Transverse colon (tissue), 4 donors: ENCODE measurements at places on chromosomes 13 and 19.

DNA sequence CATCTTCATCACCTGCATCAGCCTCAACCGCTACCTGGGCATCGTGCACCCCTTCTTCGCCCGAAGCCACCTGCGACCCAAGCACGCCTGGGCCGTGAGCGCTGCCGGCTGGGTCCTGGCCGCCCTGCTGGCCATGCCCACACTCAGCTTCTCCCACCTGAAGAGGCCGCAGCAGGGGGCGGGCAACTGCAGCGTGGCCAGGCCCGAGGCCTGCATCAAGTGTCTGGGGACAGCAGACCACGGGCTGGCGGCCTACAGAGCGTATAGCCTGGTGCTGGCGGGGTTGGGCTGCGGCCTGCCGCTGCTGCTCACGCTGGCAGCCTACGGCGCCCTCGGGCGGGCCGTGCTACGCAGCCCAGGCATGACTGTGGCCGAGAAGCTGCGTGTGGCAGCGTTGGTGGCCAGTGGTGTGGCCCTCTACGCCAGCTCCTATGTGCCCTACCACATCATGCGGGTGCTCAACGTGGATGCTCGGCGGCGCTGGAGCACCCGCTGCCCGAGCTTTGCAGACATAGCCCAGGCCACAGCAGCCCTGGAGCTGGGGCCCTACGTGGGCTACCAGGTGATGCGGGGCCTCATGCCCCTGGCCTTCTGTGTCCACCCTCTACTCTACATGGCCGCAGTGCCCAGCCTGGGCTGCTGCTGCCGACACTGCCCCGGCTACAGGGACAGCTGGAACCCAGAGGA, 2.6 kb downstream of the P2RY11 start:
- DNase-seq = no peak

GRCh38 chr19:37869766-37870340, 36.5 kb downstream of the WDR87 start:
- no peak for DNase-seq

DNA sequence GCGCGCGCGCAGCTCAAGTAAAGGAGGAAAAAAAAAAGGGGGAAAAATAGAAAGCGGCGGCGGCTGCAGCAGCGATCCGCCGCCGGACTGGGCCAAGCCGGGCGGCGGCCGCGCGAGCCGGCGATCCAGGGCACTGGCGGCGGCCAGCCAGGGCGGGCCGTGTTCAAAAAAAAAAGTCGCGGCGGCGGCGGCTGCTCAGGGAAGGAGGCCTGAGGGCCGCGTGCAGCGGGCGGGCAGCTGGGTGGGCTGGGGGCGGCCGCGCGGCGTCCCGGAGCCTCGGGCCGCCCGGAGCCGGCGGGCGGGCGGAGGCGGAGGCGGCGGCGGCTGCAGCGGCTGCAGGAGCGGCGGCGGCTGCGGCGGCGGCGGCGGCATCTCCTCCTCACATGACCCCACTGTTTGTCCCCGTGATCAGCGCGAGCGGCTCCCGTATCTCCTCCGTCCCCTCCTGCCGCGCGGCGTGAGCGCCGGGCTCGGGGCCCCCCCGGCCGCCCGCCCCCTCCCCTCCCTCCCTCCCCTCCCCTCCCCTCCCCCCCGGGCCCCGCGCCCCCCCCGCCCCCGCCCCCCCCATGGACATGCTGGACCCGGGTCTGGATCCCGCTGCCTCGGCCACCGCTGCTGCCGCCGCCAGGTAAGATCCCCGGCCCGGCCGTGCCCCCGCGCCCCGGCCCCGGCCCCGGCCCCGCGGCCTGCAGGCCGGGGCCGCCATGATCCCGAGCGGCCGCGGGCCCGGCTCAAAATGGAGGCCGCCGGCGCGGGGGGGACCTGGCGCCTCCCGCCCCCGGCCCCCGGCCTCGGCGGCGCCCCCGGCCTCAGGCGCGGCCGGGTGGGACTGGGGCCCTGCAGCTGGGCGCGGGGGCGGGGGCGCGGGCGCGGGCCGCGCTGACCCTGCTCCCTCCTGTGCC, at the start of gene USF2:
Gene USF2 (plus strand): TSS at position 427 of the 902 bp plus-strand sequence. CDS start 140 bp downstream, at position 567.
- peak; percentile 80 for DNase-seq

DNA sequence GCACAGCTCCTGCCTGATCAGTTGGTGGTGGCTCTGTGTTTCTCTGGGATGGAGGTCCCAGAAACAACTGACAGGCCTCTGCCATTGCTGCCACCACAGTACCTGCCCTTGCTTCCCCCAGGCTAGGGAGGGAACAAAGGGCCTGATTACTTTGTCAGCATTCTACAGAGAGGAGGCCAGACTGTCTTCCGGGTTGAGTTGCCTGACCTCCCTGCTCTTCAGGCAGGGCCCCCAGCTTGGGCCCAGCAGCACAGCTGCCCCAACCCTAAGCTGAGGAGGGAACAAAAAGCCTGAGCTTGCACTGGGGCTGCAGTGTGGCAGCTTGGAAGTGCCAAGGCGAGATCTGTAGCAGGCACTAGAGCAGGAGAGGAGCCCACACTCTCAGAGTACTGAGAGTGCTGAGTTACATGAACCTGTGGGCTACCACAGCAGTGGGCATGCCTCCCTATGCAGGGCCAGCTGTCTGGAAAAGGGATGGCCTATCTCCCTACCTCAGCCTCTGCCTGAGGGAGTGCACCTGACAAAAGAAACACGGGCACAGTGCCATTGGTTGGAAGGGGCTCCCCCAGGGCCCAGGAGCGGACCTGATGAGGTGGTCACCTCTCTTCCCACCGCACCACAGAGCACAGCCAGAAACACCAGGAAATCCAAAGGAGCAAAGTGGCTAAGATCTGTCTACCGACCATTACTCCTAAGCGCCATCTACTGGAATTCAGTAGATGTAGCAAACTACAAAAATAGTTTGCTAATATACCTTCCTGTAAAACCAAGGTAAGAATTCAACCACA, 24.4 kb downstream of the SLC25A15 start:
- DNase-seq = no peak

DNA sequence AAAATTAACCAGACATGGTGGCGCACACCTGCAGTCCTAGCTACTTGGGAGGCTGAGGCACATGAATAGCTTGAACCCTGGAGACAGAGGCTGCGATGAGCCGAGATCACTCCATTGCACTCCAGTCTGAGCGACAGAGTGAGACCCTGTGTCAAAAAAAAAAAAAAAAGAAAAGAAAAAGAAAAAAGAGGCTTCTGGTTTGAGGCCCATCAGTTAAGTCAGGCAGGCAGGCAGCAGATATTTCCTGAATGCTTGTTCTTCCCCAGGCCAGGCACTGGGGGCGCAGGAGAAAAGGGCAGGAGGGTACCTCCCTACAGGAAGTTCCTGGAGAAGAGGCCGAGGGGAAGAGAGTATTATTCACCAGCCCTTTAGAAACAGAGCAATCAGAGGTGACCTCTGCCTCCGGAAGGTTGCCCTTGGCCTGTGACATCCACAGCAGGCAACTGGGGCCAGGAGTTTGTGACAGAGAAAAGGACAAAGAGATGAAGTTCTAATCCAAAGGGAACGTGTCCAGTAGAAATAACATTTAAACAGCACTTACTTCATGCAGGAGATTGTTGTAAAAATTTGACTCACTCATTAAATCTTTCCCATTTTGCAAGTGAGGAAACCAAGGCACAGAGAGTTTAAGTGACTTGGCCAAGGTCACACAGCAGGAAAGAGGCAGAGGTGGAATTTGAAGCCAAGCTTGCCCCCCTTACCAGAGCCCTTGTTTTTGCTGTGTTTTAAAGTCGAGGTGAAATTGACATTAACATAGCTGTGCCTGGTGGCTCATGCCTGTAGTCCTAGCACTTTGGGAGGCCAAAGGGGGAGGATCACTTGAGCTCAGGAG, 4.3 kb upstream of the RLN3 start:
- peak; percentile 73 for DNase-seq

GRCh38 chr13:59734393-59734792, 429.3 kb downstream of the DIAPH3 start:
- no peak for DNase-seq
